ENCODE measurements at places on chromosomes 11 and 22. TPM values are rescaled to one million over a fixed set of nuclear protein-coding genes. Genes with fewer than 3 reads are reported as not detected.

DNA sequence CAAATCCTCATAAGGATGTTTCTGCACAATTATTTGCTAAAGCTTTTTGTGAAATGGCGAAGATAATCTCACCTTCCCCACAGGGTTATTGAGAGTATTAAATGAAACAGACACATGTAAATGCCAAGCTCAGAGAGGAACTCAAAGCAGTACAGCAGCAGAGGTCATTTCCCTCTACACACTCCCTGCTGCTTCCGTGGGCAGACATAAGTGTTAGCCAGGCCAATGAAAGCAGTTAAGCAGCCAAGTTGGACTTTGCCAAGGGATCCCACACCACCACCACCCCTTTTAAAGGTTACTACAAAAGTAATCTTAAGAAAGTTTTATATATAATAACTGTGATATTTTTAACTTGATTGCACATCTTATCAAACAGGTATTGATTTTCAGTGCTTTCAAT, 4.0 kb upstream of the FAM111A start:
- no peak for DNase-seq

DNA sequence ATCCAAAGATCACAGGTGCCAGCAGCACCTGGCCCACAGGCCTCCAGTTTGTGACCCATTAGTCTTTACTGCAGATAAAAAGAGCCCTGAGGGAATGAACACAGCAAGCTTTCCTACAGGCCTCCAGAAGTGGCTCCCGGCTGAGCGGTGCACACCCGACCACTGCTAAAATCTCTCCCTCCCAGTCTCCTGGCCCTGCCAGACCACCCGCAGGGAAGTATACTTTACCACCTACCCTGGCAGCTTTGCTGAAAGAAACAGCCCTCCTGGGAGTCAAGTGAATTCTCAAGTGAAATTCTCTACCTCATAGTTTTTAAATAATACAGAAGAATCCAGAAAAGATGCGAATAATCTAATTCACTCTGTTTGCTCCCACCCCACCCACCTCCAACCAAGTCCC, 15.4 kb upstream of the MTNR1B start:
- DNase-seq = no peak

GRCh38 chr11:30107899-30108298, 91.1 kb upstream of the KCNA4 start:
- DNase-seq = peak; percentile 72

GRCh38 chr11:134559602-134559962, 147.5 kb upstream of the B3GAT1 start:
- no peak for DNase-seq

DNA sequence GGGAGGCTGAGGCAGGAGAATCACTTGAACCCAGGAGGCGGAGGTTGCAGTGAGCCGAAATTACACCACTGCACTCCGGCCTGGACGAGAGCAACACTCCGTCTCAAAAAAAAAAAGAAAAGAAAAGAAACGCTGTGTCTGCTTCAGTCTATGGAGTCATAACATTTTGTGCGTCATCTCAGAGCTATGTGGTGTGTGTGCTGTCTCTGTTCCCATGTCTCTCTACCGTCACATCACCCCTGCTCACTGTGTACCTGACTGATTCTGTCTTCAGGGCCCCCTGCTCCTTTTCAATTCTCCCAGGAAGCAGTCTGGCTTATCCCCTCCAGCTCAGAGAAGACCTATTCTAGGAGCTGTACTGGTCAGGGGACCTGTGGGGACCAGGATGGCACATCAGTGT, 7.0 kb downstream of the BACE1-AS start:
- DNase-seq = no peak

GRCh38 chr11:11600288-11600687, 21.5 kb downstream of the GALNT18 start:
- no peak for DNase-seq

DNA sequence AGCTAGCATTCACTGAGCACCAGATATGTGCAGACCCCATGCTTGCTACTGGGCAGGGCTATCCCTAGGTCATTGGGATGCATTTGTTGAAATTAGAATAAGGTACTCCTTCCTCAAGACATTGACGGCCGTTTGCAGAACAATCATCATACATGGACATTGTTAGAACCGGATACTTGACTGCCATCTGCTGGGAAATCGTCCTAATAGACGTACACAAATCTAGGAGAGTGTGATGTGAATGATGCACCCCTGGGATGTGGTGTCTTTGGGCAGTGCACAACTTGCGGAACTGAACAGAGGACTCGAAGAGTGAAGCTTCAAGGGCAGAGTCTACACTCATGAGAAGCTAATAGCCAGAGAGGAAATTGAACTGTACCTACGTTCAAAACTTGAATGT, 35.9 kb downstream of the MYO18B start:
- peak; percentile 39 for DNase-seq

- no peak for DNase-seq
Observed at GRCh38 chr22:48488611-48489511, 1338.8 kb downstream of the BRD1 start.

The FGF19 gene
- total RNA-seq = not detected

The DEFB131B gene
- not detected for total RNA-seq
